ENCODE measurements at places on chromosomes 13 and 19. TPM values are rescaled to one million over a fixed set of nuclear protein-coding genes. Genes with fewer than 3 reads are reported as not detected.

GRCh38 chr19:51602189-51602854, 27.9 kb downstream of the SIGLEC5 start:
- no peak for DNase-seq

DNA sequence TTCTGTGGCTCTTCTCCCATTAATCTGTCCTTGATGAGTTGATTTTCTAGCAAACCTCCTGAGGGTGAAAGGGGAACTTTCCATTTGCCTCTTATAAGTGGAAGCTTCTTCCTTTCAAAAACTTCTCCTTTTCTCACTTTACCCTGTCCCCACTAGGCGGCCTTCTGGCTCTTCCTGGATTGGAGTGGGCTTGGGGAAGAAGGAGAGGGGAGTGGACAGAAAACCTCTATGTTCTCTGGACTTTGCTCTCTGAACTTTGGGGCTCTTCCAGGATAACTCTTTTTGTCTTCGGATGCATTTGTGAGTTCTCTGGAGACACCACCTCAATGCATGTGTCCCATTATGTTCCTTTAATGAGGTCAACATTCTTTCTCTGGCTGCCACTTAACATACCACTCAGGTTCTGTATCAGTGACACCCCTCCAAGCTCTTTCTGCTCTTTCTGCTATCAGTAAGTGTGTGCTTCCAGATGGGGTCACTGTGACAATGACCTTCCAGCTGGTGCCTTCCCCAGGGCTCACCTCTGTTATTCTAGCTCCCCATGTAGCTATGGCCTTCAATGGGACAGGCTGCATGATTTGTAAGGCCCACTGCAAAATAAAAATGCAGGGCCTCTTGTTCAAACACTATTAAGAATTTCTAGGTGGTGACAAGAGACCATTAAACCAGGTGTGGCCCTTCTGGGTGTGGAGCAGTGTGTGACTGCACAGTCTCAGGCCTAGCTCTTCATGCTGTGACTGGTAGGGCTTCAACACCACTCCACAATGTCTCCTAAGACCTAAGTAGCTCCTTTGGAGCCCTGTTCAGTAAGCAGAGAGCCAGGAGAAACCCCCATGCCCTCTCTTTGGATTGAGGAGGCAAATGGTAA, 389.2 kb downstream of the EFNB2 start:
- DNase-seq = no peak

DNA sequence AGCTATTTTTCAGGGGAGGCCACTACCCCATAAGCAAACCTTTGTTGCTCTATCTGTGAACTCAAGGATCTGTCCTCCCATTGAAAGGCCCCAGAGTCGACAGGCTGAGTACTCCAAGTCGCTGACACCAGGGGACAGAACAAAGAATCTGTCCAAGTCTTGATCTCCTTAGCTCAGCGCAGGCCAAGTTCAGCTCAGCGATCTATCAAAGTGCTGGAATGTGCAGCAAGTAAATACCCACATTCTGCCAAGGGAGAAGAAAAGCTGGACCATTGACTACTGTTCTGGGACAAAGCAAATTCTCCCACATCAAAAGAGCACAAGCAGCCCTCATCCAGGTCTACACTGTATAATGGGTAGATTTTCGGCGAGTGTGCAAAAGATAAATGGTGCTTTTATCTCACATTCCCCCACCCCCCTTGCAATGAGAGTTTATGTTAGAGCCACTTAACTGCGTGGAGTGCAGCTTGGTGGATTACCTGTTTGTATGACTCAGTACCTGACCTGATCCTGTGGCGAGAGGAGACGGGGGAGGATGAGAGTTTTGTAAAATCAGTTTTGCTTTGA, 391.7 kb upstream of the SGCG start:
- no peak for DNase-seq

LRRC63 gene
- 0.04 TPM for total RNA-seq

- no peak for DNase-seq
Measured at GRCh38 chr19:14048443-14049153, 13.3 kb downstream of the PALM3 start.

DNA sequence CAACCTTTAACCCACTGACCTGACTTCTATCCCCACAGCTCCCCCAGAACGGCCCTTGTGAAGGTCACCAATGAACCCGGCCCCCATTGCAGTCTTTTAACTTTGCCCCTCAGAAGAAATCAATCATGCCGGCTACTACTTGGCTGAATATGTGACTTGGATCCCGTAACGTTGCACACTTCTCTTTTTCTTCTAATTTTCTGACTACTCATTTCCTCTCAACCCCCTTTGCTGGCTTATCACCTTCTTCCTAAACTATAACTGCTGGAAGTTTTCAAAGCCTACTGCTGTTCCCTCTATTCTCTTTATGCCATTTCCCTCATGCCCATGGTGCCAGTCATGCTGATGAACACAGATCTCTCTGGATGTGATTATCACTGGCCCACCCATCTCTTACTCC, 367.6 kb downstream of the DNAJC15 start:
- DNase-seq = no peak

PNMA8A gene
- total RNA-seq = 47.4 TPM

GRCh38 chr19:39237200-39238184, 7.3 kb downstream of the IFNL3 start:
- DNase-seq = no peak
